NCI-H2029 treated with DMSO at 0.1 percent for 48 hours (cell line): ENCODE measurements at places on chromosomes 16 and 17.

DNA sequence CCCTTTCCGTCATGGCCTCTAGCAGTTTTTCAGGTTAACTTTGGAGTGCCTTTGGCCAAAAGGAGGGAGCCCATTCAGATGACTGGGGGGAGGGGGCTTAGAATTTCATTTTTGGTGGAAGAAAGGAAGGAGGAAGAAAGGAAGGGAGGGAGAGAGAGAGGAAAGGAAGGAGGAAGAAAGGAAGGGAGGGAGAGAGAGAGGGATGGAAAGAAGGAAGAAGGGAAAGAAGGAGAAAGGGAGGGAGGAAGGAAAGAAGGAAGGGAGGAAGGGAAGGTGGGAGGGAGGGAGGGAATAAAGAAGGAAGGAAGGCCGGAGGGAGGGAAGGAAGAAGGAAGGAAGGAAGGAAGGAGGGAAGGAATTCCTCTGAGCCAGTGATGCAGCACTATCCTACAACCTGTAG is 25.7 kb downstream of the MMP15 start:
- no peak for DNase-seq

GRCh38 chr16:24973809-24974461 is 41.2 kb downstream of the ARHGAP17 start:
- no peak for DNase-seq

DNA sequence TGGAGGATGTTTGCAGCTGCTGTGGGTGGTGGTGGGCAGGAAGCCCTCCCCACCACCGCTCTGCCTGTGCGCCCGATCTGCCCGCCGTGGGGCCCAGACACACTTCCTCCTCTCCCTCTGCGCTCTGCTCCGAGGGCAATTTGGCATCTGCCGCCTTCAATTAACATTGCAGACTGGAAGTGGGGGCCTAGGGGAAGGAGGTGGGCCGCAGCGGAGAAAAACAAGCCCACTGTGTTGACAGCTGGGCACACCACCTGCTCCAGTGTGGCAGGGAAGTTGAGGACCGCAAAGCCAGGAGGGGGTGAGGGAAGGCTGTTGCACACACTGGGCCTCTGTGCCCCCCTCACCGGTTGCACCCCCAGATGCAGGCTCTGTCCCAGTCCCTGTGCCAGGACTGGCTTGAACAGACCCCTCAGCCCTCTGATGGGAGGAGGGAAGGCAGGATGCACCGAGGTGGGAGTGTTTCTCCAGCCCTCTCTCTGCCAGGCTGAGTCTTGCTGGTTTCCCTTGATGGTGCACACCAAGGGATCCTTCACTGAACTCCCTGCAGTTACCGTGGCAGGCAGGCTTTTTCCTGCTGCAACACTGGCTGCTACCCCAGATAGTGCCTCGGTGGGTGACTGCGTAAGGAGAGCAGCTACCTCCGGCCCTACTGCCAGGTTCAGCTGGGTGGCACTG is 72.8 kb upstream of the MED9 start:
- DNase-seq = no peak

DNA sequence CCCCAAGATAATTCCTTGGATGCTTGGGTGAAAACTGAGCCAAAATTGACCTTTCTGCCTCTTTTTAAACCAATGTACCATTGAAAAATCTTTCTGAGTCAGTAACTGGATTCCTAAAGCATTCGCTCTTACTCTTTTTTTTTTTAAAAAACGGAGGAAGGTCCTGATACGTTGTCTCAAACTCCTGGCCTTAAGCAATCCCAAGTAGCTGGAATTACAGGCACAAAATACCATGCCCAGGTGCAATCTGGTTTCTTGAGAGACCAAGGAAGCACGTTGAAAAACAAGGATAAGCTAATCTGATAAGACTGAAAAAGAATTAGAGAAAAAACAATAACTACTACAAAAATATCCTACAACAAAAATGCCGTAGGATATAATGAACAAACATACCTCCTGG is 136.5 kb downstream of the SSH2 start:
- no peak for DNase-seq

- DNase-seq = no peak
Measured at GRCh38 chr17:79953335-79953734, 82.3 kb downstream of the TBC1D16 start.

DNA sequence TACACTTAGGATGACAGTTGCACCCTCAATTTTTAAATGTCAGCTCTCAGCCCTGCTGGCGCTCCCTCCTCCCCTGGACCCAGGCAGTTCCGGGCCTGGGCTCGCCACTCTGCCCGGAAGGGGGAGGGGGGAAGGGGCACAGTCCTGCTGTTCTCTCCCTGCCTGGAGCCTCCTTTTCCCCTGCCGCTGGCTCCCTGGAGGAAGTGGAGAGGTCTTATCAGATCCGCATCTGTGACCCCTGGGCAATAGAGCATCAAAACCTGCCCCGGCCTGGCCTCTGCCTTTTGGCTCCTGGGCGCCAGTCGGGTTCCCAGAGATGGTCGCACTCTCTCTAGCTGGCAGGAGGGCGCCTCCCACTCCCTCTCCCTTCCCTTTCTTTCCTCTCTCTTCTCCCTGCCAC is 149.3 kb downstream of the IRF8 start:
- no peak for DNase-seq

DNA sequence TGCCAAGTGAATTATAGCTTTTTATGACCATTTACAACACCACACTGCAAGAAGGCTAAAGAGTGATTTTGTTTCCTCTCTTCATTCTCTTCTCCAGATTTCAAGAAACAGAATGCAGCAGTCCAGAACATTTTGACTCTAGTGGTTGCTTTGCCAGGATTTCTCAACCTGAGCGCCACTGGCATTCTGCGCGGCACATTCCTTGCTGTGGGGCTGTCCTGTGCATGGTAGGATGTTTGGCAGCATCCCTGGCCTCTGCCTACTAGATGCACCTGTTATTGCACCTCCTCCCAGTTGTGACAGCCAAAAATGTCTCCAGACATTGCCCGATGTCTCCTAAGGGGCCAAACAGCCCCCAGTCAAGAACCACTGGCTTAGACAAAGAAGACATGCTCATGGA is 25.7 kb upstream of the SLC39A11 start:
- no peak for DNase-seq

DNA sequence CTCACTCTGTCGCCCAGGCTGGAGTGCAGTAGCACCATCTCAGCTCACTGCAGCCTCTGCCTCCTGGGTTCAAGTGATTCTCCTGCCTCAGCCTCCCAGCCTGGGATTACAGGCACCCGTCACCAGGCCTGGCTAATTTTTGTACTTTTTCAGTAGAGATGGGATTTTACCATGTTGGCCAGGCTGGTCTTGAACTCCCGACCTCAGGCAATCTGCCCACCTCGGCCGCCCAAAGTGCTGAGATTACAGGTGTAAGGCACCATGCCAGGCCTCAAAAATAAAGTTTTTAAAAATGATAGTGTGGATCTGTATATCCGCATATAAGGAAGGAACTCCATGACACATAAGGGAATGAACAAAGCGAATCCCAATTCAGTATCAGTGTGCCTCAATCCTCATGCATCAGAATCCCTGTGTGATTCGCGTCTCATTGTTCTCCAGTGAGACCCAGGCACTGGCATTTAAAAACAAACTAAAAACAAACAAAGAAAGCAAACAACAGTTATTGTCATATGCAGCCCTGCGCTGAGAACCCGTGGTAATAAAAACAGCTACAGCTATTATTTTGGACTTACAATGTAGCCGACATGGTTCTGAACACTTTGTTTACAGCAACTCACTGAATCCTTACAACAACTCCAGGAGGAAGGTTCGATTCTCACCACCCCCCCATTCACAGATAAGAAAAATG is 54.1 kb upstream of the CREBBP start:
- DNase-seq = no peak

DNA sequence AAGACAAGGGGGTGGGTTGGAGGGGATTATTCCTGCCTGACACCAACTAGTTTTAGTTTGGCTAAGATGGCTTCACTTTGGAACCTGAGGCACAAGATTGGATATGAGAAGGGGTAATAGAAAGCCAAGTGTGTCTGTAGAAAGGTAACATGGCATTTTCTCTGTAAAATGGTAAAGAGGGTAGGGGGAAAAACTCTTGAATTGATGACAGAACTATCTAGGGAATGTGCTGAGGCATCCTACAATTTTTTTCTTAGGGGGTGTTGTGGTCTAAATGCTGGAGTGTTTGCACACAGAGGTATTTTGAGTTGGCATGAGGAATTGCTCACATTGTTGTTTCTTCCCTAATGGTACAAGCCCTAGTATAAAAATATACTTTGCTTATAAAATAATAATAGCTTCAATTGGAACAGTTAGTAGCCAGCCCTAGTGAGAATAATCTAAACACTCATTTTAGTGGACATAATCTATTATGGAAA is 25.8 kb downstream of the YPEL2 start:
- DNase-seq = no peak
